ENCODE measurements at places on chromosomes 16 and 17.

DNA sequence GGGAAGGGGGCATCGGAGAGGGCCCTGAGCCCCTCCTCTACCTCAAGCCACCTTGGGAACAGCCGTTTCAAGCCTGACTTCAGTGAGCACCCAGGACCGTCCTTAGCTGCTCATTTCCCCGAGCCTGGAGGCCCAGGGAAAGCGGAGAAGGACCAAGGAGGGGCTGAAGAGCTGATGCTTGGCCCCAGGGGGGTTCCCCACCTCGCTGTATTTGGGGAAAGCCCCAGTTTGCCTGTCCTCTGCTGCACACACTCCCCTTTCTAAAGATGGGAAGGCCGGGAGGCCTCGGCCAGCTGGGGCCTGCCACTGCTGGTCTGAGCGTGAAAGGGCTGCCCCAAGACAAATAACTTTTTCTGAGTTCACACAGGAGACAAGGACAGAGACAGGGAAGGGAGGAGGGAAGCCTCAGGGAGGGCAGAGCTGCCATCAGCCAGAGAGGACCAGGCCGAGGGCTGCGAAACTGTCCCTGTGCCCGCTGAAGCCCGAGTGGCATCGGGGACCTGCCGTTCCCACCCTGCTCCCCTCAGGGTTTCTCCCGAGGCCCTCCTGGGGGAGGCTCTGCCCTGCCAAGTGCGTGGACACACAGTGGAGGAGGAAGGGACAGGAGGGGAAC is 11.6 kb downstream of the ZACN start:
- DNase-seq, result no peak

- no peak for DNase-seq
Observed at GRCh38 chr16:69145658-69146057, 13.2 kb downstream of the UTP4 start.

DNA sequence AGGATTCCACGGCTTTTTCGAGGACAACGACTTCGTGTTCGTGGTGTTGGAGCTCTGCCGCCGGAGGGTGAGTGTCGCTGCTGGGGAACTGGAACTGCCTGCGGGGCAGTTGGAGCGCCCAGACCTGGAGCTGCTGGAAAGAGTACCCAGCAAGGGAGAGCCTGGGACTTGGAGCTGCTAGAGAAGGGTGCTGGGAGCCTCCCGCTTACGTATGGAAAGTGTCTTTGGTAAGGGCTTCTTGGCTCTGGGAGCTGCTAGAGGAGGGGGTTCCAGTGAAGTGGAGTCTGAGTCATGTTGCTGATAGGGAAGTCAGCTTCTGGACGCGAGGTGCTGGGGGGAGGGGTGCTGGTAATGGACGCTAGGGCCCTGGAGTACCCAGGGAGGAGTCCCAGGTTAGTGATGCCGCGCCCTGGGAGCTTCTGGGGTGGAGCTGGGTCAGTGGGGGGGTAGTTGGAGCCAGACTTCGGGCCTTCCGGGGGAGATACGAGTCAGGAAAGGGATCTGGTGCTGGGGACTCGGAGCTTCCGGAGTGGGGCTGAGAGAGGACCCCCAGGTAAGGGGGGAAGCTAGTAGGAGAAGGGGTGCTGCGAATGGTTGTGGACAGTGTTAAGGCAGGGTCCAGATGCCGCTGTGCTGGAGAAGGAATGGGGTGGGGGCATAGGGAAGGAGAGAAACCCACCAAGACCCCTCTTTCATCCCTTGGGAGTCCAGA is 741 bp downstream of the PLK1 start:
- no peak for DNase-seq

DNA sequence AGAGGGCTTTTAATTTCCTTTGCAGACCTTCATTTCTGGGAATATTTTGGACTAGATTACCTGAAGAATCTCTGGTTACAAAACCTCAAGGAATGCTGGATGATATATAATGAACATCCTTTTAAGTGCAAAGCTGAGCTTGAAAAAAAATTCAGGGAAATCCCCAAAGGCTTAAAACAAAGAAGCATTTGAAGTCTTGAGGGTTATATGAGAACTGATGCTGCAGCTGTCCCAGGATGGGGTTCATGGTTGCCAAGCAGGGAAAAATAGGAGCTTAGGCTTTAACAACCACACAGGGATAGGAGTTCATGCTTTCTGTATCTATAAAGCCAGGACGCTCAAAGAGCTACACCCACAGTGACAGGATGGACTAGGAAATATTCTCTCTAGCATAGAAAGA is 150.4 kb upstream of the IRX5 start:
- no peak for DNase-seq

DNA sequence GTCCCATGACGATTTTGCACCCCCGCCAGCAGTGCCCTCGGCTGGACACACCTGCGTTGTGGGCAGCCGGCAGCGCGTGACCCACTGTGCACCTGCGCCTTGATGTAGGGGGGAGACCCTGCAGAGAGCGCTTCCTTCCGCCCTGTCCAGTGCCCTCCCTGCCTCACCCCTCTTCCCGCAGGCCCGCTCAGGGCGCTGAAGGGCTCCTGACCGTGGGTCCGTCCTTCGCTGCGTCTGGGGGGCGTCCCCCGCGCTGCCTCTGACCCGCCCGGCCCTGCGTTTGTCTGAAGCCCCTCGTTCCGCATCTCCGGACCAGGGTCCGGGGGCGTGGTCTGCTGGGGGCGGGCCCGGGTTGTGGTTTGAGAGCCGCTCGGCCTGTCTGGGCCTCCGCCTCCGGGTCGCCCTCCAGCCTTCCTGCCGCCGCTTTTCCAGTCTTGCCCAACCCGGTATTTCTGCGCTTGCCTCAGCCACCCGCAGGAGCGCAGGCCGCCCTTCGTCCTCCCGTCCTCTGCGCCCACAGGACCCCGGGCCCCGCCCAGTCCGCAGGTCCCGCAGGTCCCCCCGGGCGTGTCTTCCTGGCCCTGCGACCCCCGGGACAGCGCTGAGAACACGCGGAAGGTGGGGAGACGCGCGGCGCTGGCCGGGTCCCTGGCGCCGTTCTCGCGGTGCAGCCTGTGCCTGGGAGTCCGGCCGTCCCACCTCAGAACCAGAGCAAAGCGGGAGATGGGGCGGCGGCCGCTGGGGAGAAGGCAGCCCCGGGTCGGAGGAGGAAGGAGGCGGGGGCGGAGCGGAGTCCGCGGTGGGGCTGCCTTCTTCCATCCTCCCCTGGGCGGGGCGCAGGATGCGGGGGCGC is 4.0 kb upstream of the IL17C start:
- DNase-seq, result peak; percentile 27

- DNase-seq, result no peak
Observed at GRCh38 chr17:9162275-9162985, 141.1 kb downstream of the NTN1 start.

Measured in T-helper 17 cell (primary cell).